Activated effector memory CD4-positive, alpha-beta T cell treated with anti-CD3 and anti-CD28 coated beads, Interleukin-2, amount 50 U/mL, for 16 hours (primary cell): ENCODE measurements at places on chromosomes 1 and 21.

DNA sequence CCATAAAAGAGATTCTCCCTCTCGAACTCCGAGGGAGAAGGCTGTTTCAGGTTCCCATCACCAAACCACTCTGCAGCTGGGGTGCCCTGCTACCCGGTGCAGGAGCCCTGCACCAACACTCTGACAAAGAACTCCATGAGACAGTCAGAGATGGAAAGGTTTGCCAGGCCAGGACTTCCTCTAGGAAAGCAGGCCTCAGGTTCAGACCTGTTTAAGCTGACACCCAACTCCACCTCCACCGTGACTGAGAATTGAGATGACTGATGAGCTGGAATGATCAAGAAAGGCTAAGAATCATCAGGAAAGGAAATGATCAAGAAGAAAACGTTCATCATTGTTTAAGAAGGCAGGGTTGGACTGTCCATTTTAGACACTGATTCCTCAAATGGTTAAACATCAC is 46.2 kb upstream of the KCNE1 start:
- no peak for DNase-seq

DNA sequence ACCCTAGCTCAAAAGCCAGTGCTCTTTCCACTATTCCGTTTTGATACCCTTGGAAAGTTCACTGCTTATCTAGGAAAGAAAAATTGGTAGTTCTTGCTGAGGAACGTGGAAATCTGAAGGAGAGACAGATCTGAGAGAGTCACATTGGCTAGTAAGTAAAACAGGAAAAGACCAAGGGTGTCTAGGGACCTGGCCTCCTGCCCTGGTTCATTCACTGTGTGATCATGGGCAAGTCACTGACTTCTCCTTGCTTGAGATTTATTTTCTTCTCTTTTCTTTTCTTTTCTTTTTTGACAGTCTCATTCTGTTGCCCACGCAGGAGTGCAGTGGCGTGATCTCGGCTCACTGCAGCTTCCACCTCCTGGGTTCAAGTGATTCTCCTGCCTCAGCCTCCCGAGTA is 90.8 kb downstream of the NFIA start:
- DNase-seq, result no peak

GRCh38 chr1:58732087-58732775 is 32.4 kb upstream of the MYSM1 start:
- DNase-seq, result no peak

GRCh38 chr1:231274119-231274825 is 33.3 kb downstream of the GNPAT start:
- no peak for DNase-seq

DNA sequence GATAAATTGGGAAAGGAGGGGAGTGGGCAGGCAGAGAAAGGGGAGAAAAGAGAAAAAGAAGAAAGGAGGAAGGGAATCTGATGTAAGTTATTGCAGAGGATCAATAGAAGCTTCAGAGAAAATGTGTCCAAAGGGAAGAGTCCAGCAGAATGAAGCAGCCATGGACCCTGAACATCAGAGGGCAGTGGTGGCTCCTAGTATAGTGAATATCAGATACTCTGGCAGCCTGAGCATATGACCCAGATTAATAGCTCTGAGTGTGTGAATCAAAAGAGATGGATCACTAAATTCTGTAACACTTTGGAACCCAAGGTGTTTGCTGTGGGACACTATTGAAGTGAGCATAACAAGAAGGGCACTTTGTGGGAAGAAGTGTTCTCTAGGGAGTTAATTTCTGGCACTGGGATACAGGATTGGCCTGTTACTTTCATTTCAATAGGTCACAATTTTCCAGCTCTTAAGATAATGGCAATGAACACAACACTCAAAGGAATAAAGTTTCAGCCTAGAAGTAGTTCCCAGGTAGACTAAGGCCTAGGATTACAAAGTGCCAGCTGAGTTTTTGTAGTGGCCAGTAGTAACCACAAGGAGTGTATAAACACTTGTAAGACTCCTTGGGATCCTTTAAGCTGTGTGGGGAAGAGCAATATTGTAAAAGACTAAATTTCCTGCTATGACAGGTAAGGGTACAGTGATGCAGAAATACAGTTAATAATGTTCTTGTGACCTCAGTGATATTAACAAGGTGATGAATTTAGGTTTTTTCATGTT is 164.5 kb upstream of the BEND5 start:
- no peak for DNase-seq

GRCh38 chr1:50415235-50416149 is 7.8 kb downstream of the DMRTA2 start:
- no peak for DNase-seq

GRCh38 chr1:43329995-43330751 is 7.4 kb upstream of the MPL start:
- DNase-seq, result peak; percentile 79

DNA sequence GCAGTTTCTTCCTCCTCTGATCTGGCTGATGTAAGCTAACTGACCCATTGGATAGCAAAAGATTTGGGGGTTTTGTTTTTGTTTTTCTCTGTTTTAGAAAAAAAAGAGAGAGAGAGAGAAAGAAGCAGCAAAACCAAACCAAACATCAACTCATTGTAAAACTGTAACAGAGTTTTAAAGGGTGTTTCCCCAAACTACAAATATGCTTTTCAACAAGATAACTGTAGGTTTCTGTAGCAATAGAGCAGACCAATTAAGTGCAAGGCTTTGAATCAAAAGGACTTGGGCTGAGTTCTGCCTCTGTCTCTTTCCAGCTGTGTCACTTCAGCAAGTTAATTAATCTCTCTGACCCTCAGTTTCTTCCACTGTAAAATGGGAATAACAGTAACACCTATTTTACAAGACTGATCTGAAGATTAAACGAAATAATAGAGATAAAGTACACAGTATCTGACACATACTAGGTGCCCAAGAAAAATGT is 44.5 kb downstream of the RRAGC start:
- DNase-seq, result no peak

GRCh38 chr1:203475012-203475981 is at the start of gene PRELP:
Gene PRELP, plus strand, starts transcription at chr1:203475806. Its CDS starts 7,379 bp downstream, at chr1:203483185.
- no peak for DNase-seq

GRCh38 chr21:33816174-33816573 is 99.4 kb downstream of the ATP5PO start:
- DNase-seq, result no peak

GRCh38 chr1:80441664-80442063 is 1359.1 kb upstream of the ADGRL2 start:
- DNase-seq, result no peak

DNA sequence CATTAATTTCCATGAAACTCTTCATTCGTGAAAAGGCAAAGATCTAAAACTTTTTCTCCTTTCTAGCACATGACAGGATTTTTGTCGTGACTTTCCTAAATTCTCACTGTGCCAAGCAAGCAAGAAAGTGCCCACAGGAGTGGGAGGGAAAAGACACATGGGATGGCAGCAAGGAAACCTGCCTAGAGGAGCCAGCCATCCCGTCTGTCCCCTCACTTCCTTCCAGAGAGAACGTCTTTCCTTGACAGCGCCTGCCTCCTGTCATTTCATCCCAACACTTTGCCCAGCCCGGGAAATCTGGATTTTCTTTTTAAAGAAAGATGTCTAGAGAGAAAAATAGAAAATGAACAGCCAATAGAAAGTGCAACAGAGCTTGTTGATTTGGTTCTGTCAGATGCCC is 200.6 kb upstream of the PTBP2 start:
- no peak for DNase-seq

GRCh38 chr1:50332941-50333594 is 90.2 kb downstream of the DMRTA2 start:
- DNase-seq, result peak; percentile 79

DNA sequence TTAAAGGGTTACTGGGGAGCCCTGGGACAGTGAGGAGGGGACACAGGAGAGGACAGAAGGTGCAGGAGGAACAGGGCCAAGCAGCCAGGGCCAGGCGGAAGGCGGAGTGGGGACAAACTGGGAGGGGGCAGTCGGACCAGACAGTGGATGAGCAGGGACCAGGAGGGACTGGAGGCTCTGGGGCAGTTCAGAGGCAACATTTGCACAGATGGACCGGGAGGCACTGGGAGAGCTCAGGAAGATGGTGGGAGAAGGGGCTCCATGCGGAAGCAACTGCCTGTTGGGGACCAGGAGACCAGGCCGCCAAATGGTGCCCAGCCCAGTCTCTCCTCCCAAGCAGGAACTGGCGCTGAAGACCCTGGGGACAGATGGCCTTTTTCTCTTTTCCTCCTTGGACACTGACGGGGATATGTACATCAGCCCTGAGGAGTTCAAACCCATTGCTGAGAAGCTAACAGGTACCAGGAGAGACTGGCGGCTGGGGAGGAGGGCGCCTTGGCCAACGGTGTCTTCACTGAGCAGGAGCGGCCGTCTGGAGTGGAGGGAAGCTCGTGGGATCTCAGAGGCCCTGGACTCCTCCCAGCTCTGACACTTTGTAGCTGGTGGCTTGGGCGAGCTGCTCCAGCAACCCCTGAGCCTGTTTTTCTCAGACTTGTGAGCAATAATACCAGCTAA is 847 bp downstream of the SELENON start:
- DNase-seq, result no peak

- DNase-seq, result no peak
These were observed 36.2 kb upstream of the KLHDC7A start for GRCh38 chr1:18444563-18444962.

GRCh38 chr1:163361123-163361934 is 39.6 kb downstream of the NUF2 start:
- no peak for DNase-seq

DNA sequence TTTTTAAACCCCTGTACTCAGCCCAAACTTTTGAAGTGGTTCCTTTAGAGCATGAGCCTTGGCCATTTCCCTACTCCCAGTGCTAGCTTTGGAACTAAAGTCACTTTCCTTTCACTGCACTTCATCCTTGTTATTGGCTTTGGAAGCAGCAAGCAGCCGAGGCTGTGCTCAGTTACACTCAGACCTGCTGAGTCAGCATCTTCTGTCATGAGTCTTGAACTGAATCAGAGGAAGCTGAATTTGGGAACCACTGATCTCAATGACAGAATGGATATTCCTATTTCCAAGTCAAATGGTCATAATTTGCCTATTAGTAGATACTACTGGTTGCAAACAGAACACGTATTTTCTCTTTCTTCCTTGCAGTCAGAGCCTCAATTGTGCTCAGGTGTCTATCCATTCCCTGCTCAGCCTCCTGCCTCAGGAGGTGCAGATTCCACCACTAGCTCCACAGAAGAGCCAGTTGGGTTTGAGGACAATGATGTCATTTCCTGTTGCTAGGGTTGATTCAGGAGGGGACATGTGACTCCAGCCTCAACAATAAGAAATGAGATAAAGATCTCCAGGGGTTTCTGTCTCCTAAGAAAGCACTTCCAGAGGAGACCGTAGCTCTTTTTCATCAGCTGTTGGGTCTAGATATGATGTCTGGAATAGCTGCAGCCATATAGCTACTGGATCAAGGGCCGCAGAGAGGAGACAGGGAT is 44.9 kb upstream of the NTPCR start:
- no peak for DNase-seq

GRCh38 chr1:184553845-184554244 is 167.0 kb downstream of the C1orf21 start:
- DNase-seq, result no peak

DNA sequence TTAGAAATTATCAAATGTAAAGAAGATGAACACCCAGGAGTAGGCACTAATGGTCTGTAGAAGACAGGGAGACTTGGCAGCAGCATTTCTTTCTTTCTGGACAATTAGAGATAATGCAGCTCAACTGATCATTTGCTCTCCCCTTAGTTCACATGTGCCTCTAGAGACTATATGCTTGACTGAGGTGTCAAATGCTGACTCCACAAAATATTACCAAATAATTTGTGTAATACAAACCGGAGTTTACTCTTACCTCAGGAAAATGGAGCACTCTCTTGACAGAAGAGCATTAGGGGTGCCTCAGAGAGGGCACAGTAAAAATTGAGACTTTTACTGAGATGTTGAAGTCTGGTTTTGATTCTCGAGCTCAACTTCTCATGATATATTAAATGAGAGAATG is 131.8 kb downstream of the ATP6V1G3 start:
- no peak for DNase-seq

DNA sequence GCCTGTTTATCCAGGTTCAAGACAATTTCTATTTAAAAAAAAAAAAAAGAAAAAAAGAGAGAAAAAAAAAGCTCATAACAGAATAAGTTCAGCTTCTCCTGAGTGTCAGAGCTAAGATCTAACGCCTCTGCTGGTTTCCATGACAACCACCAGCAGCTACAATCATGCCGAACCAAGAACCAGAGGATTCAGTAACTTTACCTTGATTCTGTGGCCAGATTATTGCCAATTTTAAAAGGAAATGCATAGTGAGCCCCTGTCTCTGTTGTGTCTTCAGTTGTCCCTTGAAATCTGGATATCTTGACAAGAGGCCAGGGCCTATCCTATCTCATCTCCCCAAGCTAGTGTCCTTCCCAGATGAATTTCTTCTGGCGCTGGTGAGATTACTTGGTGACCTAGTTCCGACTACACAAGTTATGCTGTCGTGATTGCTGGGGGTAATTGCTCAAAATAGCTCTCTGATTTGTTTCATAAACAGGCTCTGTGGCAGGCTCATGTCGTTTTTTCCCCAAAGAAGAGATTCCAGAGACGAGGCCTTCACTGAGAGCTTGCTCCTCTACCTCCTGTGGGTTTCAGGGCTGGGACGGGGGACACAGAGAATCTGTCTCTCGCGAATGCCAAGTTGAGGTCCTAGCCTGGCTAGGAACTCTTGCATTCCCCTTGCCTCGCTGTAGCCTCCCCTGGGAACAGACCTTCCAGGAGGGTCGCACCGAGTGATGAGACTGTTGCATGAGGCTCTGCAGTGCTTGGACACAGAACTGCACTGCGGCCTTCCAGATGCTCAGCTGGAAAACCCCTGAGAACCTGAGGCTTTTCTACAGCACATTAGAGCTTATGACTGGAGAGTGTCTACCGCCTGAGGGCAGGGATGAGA is 32.4 kb upstream of the SCCPDH start:
- DNase-seq, result peak; percentile 39

GRCh38 chr1:167935216-167936067 is 1.0 kb upstream of the DCAF6 start:
- DNase-seq, result peak; percentile 70

GRCh38 chr1:7640920-7641585 is 130.0 kb upstream of the VAMP3 start:
- no peak for DNase-seq

GRCh38 chr1:85609976-85610375 is 29.4 kb downstream of the CCN1 start:
- no peak for DNase-seq

DNA sequence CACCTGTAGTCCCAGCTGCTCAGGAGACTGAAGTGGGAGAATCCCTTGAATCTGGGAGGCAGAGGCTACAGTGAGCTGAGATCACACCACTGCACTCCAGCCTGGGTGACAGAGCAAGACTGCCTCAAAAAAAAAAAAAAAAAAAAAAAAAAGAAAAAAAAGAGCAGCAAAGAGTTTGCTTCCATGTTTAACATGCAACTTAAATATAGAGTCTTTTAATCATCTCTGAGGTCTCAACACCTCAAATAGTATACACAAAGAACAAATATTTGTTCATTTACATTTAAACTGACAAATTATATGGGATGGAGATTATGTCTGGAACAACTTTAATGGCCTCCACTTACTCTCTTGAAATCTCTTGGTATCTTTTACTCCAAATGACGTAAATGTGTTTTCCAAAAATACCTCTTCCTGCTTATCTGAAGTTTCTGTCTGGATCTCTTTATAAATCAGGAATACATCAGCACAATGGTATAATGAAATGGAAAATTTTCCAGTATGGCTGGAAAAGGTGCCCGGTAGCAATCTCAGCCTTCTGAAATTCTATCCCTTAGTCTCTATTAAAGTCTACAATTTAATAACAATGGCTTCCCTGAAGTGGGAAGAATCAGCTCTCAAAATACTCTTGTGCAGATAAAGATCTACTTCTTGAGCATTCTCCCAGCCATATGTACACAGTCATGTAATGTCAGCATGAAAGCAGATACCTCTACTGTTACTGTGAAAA is 258.5 kb downstream of the OMA1 start:
- no peak for DNase-seq
